ENCODE measurements at places on chromosomes 7 and 10.

DNA sequence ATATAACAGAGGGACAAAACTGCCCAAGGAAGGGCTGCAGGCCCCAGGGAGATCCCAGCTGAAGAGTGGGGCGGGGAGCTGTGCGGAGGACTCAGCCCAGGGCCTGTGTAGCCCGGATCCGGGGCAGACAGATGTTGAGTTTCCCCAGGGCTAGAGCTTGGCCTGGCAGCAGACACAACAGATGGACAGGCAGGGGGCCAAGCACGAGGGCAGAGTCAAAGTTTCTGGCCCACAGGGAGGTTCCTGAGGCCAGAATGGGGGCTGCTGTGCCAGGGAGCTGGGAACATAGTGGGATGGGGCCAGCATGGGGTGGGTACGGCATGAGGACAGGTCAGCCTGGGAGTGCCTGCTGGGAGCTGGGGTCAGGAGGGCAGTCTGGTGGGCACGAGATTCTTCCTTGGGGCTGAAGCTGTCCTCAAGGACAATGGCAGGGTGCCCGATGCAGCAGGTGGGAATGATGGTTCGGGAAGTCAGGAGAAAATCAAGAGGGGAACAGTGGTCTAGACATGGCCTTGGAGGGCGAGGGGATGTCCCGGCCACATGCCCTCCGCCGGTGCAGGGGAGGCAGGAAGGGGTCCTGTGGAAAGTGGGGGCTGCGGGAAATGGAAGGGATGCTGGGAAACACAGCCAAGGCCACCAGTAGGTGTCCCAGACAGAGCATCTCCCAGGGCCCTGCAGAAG is 519.1 kb upstream of the FOXK1 start:
- DNase-seq = no peak

- no peak for DNase-seq
Observed at GRCh38 chr10:104903433-104903832, 262.3 kb downstream of the SORCS3 start.

DNA sequence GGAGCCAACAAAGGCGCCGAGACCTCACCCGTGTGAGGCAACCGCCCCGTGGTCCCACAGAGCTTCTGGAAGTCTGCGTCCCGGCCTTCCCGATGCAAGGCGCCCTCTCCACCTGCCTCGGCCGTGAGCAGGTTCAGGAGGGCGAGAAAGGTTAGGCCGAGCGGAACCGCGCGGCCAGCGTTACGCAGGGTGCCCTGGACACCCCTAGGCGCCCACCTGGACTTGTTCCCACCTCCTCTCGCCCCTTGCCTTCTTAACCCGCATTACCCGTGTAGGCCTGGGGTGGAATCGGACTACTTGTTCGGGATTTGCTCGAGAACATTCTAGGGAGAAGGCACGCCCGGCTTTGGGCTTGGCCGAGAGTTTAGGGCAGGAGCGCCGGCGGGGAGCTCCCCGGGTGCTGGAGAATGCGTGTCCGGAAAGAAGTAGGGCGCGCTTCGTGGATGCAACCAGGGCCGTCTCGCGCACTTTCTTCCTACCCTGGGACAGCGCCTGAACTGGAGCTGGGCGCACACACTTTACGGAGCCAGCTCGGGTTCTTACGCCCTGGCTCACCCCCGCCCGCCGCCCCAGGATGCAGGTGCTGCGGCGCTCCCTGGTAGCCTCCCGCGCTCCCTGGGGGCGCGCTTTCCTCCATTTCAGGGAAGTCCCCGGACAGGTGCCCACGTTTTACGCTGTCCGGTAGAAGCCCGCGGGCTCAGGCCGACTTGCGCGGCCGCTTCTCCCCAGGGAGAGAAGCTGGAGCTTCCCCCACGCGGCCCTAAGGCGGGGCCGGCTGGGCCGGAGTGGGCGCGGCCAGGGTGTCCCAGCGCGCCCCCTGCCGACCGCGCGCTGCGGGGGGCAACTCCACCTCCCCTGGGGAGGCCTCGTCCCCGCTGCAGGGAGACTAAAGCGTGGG is 74.5 kb downstream of the INSIG1 start:
- DNase-seq = peak; percentile 45

DNA sequence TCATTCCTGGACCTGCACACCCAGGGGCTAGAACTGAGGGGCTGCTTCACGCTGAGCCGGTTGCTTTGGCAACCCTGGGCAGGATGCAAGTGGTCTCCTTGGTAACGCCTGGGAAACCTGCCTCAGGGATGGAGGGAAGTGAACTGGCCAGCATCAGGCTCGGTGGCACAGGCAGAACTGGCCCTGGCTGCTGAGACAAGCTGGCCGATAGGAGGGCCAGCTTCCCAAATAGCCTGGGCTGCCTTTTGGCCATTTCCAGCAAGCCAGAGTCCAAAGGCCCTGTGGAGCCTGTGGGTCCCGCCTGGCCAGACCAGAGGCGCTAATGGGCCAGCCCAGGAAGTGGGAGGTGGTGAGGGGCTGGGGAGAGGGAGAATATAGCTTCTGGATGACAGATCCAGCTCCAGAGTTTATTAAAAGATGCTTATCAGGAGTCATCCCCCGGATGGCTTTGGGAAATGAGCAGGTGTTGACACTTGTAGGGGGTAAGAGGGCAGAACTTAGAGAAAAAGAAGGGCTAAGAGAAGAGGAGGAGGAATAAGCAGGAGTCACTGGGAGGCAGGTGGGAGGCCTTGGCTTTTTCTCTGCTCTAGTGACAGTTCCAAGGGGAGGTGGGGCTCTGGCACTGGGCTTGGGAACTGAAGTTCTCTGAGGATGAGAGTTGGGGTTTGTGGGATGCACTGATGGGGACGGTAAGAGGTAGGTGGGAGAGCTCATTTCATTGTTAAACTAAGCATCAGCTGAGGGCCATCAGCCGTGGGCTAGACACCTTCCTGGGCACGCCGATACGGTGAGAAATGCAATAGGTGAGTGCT is 9.6 kb downstream of the NEURL1 start:
- no peak for DNase-seq

GRCh38 chr7:150375662-150376521 is 3.2 kb upstream of the ZNF775 start:
- peak; percentile 73 for DNase-seq

- no peak for DNase-seq
Observed at GRCh38 chr10:5040010-5040673, 36.5 kb upstream of the AKR1C2 start.

DNA sequence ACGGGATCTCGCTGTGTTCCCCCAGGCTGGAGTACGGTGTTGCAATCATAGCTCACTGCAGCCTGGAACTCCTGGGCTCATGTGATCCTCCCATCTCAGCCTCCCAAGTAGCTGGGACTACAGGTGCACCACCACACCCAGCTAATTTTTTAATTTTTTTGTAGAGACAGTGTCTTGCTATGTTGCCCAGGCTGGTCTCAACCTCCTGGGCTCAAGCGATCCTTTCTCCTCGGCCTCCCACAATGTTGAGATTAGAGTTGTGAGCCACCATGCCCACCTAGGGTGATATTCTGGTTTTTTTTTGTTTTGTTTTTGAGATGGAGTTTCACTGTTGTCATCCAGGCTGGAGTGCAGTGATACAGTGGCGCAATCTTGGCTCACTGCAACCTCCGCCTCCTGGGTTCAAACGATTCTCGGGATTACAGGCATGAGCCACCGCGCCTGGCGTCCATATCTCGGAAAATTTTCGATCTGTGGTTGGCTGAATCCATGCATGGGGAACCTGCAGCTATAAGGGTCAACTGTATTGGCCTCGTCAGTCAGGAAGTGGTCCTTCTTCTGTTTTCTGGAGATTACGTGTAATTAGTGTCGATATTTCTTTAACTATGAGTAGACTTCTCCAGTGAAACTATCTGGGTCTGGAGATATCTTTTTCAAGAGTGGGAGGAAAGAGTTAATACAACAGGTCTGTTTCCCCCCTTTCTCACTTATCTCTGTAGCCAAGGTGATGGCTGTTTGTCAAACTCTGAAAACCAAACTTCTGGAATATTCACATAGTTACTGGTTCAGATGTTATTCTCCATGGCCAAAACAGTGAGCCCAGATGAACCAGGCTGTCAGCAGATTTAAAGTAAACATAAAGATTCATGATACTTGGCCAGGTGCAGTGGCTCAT is 21.0 kb upstream of the FIS1 start:
- no peak for DNase-seq

DNA sequence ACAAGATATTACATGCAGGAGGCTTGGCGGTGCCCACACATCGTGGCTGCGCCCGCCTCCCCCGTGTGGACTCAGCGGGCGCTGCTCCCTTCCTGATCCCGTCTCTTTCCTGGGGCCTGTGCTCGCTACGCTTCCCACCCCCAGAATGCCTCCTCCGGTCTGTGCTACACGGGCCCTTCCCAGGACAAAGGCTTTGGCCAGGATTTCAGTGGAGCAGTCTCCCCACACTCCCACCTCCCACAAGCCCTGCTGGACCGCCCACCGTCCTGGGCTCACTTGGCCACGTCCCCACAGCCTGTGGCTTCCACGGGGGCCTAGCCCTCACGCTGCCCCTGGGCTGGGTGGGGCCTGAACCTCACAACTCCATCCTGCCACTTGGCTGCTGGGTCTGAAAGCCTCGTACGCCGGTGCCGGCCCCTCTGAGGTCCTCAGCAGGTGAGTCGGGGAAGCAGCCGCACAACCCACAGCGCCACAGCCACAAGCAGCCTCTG is 17.3 kb downstream of the CFAP46 start:
- no peak for DNase-seq

GRCh38 chr7:143896667-143897066 is 5.3 kb downstream of the TCAF1 start:
- DNase-seq = no peak

- no peak for DNase-seq
Observed at GRCh38 chr7:135210888-135211178, 493 bp downstream of the WDR91 start.

DNA sequence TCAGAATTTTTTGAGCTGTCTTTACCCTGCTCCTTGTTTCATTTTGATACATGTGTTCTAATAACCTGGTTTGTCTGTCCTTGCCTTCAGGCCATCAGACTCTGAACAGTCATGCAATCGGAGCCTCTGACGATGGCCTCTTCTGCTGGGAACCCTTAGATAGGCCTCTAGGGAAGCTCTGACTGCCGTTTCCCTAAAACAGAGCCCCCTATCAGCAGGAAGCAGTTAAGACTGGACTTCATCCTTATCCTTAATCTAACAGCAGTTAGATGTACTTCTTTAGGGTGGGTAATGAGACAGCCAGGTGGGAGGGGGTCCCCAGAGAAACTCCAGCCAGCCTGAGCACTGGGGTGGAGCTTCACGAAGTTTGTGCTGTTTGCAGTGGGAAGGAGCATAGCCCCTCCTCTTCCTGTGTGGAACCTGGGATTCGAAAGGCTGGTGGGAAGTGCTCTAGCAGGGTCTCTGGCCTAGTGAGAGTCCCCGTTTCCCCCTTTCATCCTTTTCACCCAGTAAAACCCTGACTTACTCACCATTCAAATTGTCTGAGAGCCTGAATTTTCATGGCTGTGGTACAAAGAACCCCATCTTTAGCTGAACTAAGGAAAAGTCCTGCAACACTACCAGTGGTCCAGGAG is 28.4 kb upstream of the SORCS3 start:
- no peak for DNase-seq

DNA sequence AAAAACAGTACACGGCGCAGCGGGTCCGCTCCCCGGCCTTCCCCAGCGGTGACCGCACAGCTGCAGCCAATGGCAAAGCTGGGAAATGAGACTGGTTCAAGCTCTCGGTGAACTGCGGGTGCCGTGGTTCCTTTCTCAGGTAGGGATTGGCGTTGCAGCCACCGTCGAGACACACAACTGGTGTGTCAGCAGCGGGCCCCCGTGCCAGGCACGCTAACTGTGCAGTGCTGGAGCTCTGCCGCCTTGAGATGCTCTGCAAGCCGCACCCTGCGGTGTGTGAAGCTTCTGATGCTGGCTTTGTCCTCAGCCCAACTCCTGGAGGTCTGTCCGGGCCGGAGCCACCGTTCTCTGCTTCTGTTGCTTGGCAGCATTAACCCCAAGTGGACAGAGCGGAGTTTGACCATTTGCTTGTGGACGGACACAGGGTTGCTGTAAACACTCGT is 20.6 kb upstream of the NKX6-2 start:
- no peak for DNase-seq

DNA sequence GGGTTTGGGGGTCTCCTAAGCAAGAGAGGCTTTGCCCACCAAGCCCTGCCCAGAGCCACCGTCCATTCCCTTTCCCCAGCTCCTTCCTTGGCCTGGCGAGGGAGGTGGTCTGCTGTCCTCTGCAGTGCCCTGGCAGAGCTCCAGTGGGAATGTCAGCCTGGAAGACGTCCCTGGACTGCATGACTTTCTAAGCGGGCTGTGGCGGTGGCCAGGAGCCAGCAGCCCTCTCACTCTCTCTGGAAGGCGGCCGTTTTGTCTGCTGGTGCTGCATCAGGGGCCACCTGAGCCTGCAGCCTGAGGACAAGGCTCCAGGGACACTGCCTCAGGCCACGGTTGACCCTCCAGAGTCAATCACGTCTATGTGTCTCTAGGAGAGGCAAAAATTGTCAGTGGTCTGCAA is 271.0 kb downstream of the SKAP2 start:
- DNase-seq = no peak

- no peak for DNase-seq
Observed at GRCh38 chr7:142334236-142334635, 76.4 kb upstream of the PRSS58 start.

GRCh38 chr10:100913470-100913865 is 705 bp downstream of the SLF2 start:
- no peak for DNase-seq

- no peak for DNase-seq
Observed at GRCh38 chr10:6148251-6148701, 54.5 kb upstream of the PFKFB3 start.

- DNase-seq = no peak
Observed at GRCh38 chr7:45389073-45389872, 184.9 kb upstream of the ADCY1 start.

- DNase-seq = no peak
Observed at GRCh38 chr10:124301736-124302135, 117.0 kb downstream of the OAT start.

DNA sequence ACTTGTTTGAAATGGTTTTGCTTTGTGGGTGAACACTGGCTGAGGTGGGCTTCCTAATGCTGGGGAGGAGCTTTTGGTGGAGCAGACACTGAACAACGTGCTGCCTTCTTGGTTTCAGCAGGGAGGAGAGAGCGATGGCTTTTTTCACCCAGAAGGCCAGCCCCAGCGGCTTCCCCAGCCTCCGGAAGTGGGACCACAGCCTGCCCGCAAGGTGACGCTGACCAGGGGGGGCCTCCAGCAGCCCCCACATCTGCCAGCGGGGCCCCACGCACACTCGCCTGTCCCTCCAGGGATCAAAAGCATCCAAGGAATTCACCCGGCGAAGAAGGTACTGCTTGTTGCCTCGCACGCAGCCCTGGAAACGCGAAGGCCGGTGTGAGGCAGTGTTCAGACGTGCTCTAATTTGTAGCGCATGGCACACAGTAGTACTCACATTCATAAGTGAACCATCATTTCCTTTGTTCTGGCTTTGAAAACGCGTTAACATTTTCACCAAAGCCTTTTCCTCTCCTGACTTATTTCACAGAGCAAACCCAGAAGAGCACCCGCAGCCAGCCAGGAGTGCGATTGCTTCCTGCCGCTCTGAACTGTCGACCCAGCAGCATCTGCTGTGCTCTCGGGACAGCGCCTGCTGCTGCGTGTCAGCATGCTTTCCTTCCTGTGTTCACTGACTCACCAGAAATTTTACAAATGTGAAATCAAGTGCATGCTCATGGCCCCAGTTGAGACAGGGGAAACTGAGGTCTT is 48.4 kb downstream of the SHH start:
- DNase-seq = peak; percentile 84

- DNase-seq = peak; percentile 33
Observed at GRCh38 chr10:70441161-70441894, at the start of gene NODAL. Gene NODAL, minus strand, starts transcription at chr10:70441681. Its CDS starts 14 bp downstream, at chr10:70441667.

All from activated CD4-positive, alpha-beta T cell treated with anti-CD3 and anti-CD28 coated beads for 36 hours (primary cell).